ENCODE measurements at places on chromosomes 6 and 20. TPM values are rescaled to one million over a fixed set of nuclear protein-coding genes. Genes with fewer than 3 reads are reported as not detected.

DNA sequence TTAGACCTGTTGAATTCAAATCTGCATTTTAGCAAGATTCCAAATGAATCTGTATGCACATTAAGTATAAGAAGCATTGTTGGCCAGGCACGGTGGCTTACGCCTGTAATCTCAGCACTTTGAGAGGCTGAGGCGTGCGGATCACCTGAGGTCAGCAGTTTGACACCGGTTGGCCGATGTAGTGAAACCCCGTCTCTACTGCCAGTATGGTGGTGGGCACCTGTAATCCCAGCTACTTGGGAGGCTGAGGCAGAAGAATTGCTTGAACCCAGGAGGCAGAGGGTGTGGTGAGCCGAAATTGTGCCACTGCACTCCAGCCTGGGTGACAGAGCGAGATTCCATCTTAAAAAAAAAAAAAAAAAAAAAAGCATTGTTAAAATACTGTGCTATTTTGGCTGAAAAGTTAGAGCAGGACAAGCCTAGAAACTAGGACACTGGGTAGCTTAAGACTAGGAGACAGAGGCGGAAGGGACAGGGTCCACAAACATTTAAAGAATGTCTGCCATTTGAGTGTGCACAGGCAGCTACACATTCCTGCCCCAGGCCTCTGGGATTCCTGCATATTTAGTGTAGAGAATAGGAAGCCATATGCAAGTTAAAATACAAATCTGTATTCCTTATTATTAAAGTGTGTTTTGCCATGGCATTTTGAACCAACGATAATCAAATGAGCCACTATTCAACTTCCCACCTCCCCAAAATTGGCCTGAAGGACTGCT lies 45.1 kb upstream of the EEF1A1 start:
- no peak for ATAC-seq

The GABBR1 gene
- total RNA-seq, result 46.1 TPM

DNA sequence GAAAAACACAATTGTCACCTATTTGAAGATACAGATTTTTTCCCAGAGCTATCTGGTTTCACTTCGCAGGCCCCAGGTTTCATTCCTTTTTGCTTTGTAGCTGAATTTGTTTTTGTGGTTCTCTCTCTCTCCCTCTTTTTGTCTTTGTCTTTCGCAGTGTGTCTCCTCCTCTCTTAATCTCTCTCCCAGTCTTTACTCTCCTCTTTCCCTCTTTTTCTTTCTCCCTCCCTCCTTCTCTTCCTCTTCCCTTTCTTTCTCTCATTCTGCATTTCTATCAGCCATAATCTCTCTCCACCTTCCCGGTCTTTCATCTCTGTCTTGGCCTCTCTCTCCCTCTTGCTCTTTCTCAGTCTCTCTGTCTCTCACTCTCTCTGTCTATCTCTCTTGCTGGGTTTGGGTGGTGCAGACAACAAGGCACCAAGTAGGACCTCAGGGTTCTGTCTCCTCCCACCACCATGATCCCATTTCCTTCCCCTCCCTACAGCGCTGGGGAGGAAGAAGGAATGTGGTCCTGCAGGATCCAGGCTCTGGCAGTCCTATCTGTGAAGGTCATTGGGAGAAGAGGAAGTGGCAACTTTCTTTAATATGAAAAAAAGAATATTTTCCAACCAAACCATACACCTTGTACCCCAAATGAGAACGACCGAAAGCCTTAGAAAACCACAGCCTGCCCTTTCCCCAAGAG lies 63.2 kb downstream of the BANF2 start:
- ATAC-seq, result no peak

GRCh38 chr6:51513891-51514747 lies 573.3 kb downstream of the PKHD1 start:
- no peak for ATAC-seq

GRCh38 chr20:53247468-53248103 lies 275.4 kb downstream of the TSHZ2 start:
- ATAC-seq, result peak; percentile 84

DNA sequence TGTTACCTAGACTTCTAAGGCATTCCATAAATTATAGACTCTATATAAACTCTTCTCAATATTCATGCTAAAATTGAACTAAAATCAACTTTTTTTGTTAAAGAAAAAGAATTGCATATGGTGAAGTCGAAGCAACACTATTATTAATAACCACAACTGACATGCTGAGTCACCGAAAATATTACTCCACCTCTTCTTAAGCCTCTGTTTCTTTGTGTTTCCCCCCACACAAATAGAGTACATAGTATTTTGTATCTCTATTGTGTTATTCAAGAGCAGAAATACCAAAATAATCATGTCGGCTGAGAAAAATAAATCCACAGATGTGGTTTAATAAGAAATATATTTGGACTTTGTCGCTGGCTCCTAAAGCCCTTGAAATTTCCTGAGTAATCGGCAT lies 23.8 kb downstream of the TFB1M start:
- no peak for ATAC-seq

- ATAC-seq, result no peak
Measured at GRCh38 chr20:32775336-32775991, 13.3 kb downstream of the DNMT3B start.

- peak; percentile 20 for ATAC-seq
Measured at GRCh38 chr6:13303668-13304017, 24.7 kb downstream of the TBC1D7 start.

DNA sequence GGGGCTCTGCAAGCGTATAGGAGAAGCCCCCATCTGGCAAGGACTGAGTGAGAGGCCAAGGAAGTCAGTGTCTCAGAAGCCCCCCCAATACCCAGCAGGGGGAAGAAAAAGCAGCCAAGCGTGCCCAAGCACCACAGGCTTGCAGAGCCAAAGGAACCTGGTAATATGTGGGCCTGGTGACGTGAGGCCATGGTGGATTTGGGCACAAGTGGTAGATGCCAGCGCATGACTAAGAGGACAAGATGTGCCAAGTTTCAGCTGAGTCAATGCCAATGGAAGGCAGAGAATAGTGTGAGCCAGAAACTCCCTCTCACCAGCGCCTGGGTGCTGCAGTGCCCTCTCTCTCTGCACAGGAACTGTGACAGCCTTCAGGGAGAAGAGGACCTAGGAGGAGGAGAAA lies 110.0 kb downstream of the QRSL1 start:
- no peak for ATAC-seq

The TPX2 gene
- total RNA-seq, result 122 TPM

GRCh38 chr6:131065112-131065823 lies 2.2 kb upstream of the EPB41L2 start:
- ATAC-seq, result no peak

The HNF4A gene
- total RNA-seq, result not detected

GRCh38 chr6:148416330-148416965 lies 73.8 kb downstream of the SASH1 start:
- no peak for ATAC-seq

- no peak for ATAC-seq
Measured at GRCh38 chr6:93849857-93850256, 430.5 kb upstream of the EPHA7 start.

DNA sequence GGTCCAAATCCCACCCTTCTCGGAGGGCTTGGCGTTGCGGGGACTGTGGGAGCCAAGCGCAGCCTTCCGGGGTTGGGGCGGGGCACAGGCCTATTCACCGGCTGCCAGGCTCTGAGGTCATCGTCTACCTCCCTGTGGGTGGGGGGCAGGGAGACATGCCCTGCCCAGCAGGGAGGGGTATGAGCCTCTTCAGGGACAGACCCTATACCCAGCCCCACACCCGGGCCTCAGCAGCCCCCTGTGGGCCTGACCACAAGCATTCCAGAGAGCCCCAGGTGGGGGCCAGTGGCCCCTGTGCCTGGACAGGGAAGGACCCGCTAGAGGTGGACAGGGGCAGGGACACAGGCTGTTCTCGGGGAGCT lies 11.6 kb downstream of the LAMA5 start:
- ATAC-seq, result no peak

GRCh38 chr20:53915446-53916172 lies 154.8 kb downstream of the BCAS1 start:
- peak; percentile 92 for ATAC-seq

DNA sequence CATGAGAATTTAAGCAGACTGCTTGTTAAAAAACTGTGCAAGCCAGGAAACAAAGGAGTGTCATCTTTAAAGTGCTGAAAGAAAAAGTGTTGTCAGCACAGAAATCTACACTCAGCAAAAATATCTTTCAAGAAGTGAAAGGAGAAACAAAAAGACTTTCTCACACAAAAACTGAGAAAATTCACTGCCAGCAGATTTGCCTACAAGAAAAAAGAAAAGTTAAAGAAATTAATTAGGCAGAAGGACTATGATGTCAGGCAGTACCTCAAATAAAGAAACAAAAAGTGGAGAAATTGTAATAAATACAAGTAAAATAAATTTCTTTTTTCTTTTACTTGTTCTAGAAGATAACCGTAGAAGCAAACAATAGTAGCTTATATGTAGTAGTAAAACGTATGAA lies 171.6 kb upstream of the CEP162 start:
- no peak for ATAC-seq

All from activated T-helper 17 cell treated with anti-CD3 and anti-CD28 coated beads, Interleukin-2, amount 50 U/mL, for 72 hours (primary cell).